NCI-H1092 (cell line): ENCODE measurements at places on chromosomes 3 and 15.

- no peak for DNase-seq
These were observed 777 bp upstream of the EIF4A2 start for GRCh38 chr3:186782542-186783057.

GRCh38 chr3:73405853-73406252 lies 218.9 kb downstream of the PDZRN3 start:
- DNase-seq: no peak

DNA sequence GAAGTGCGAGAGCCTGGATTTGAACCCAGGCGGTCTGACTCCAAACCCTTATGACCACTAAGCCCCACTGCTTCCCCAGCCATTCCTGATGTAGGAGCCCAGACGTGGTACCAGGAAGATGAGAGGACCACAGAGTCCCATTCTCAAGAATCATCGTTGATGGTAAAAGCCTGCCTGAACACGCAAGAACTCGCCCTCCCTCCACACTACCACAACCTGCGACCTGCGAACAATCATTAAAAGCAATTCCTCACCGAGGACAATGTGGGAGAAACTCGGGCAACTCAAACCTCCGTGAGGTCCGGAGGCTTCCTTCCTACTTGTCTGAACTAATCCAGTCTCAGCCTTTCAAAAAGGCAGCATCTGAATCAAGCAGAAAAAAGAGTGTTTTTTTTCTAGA lies 10.3 kb downstream of the MAGI1 start:
- no peak for DNase-seq

- DNase-seq: no peak
These were observed 75.4 kb upstream of the ROBO1 start for GRCh38 chr3:79843180-79843579.

- no peak for DNase-seq
These were observed 88.2 kb downstream of the FAIM start for GRCh38 chr3:138696666-138697370.

DNA sequence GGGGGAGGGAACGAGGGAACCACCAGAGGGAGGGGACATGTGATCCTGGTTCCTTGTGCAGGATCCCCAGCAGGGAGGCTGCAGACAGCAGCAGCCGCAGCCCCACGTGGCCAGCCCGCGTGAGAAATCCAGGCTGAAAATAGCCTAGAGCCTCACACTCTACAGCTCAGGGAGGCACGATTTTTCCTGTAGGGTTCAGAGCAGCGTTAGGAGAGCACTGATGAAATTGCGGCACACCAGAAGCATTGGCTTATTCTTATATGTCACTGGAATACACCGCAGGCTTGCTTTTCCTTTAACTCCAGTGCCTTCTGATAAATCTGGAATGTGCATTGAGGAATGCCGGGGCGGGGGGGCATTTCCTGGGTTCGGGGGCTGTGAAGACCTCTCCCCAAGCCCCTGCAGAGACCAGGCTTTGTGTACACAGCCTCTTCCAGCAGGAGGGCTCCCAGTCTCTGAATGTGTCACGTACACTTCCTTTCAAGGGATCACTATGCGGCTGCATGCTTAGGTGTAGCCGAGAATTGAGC lies 193.0 kb downstream of the ATP10A start:
- DNase-seq: peak; percentile 47
